Foreskin keratinocyte (primary cell): ENCODE measurements at places on chromosomes 6 and 20.

GRCh38 chr6:87151781-87152525 lies 3.4 kb upstream of the ZNF292 start:
- DNase-seq = peak; percentile 14

GRCh38 chr6:37653933-37654565 lies 43.6 kb downstream of the MDGA1 start:
- peak; percentile 46 for DNase-seq

GRCh38 chr6:168007592-168008338 lies 10.3 kb downstream of the KIF25 start:
- DNase-seq = peak; percentile 99

DNA sequence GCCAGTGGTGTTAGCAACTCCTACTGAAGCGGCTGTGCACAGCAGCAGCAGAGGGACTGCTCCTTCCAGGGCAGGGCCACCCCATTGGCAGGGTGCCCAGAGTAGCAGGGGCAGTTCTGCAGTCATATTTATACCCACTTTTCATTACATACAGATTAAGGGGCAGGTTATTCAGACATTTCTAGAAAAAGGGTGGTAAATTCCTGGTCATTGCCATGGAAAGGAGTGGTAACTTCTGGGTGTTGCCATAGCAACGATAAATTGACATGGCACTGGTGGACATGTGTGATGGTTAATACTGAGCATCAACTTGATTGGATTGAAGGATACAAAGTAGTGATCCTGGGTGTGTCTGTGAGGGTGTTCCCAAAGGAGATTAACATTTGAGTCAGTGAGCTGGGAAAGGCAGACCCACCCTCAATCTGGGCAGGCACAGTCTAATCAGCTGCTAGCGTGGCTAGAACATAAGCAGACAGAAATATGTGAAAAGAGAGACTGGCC lies 45.0 kb downstream of the IYD start:
- no peak for DNase-seq

DNA sequence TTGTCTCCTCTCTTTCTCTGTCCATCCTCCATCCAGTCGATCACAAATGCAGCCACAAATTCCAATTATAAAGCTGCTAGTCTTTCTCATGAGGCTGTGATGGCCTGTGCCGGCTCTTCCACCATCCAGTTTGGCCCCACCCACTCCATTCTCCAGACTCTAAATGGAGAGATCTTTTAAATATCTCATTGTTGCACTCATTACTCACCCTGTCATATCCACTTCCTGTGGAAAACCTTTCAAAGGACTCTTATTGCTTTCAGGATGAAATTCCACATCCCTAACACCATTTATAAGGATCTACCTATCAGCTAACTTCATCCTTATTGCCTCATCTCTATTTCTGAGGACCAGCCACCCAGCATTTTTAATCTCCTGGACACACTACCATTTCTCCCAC lies 70.6 kb downstream of the NRN1 start:
- DNase-seq = no peak

GRCh38 chr6:101722471-101722870 lies 329.0 kb downstream of the GRIK2 start:
- no peak for DNase-seq

DNA sequence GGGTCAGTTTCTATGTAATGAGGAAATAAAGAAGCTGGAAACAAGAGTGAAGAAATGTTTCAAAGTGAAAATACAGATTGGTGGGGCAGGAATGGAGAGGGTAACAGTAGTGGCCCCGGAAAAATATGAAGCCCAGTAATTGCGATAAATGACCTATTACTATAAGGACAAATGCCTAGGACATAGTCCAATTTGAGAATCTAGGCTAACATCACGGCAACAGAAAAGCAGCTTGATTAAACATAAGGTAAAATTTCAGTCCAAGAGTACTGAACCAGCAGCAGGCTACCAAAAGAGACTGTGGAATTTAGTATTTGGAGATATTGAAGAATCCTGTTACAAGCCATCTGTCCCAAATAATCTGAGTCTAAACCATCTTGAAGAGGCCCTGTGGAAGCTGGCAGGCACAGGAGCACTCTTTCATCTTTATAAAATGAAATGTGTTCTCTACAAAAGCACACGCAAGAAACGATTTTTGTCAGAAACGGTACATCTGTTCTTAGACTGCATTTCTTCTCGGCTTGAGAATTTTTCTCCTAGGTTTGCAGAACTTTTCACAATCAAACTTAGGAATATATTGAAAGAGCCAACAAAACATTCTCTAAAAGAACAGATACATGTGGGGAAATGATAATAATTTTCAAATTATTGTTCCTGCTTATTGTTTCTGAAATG lies 49.3 kb downstream of the ELOVL5 start:
- no peak for DNase-seq

GRCh38 chr6:11439017-11439420 lies 98.5 kb upstream of the TMEM170B start:
- DNase-seq = no peak

DNA sequence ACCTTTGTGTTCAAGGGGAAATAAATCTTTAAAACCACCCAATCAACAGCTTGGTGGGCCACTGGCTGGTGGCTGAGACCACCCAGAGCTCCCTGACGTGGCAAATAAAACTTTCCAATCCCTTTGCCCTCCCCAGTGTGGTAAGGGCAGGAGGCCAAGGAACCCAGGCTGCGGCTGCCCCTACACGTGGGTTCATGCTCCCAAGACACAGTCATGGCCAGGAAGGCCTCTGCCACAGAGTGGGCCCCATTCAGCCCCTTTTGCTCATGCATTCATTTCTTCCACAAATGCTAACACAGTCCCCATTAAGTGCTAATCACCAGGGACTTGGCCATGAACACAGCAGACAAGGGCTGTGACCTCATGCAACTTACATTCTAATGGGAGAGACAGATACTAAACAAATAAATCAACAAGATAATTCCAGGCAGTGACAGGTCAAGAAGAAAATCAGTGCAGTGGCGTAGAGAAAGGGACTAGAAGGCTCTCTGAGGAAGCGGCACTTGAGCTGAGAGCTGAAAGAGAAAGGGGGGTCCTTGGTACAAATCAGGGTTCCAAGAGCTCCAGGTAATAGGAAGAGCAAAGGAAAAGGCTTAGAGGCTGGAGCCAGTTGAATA lies 13.8 kb downstream of the PREX1 start:
- DNase-seq = no peak

DNA sequence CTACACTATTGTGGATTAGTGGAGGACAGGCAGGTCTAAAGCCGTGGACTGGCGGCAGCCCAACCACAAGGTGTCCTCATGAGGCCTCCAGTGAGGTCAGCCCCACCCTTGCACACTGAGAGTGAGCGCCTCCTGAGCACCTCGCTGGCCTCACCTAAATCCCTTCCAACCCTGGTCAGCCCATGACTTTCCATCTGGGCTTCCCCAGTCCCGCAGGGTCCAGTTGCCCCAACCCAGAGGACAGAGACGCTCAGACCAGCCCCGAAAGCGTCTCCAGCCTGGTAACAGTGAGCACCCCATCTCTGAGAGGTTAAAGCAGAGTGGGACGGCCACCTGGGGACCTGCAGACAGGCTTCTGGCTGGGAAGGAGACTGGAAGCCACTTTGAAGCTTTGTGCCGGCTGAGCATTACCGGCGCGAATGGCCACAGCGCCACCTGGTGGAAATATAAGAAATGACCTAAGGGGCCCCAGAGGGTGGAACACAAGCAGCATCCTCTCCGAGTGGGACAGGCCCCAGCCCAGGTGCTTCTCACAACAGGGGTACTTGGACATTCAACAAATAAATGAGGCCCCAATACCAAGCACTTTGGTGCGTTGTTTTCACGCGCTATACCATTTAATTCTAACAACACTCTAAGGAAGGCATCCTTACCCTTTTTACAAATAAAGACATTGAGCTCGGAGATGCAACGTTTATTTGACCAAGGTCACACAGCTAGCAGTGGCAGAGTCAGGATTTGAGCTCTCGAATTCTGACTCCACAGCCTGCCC lies 65.7 kb upstream of the TOP1 start:
- peak; percentile 42 for DNase-seq

- DNase-seq = no peak
Measured at GRCh38 chr20:2089447-2089846, 12.2 kb upstream of the STK35 start.

- peak; percentile 41 for DNase-seq
Measured at GRCh38 chr6:56292505-56293181, 45.3 kb upstream of the COL21A1 start.

DNA sequence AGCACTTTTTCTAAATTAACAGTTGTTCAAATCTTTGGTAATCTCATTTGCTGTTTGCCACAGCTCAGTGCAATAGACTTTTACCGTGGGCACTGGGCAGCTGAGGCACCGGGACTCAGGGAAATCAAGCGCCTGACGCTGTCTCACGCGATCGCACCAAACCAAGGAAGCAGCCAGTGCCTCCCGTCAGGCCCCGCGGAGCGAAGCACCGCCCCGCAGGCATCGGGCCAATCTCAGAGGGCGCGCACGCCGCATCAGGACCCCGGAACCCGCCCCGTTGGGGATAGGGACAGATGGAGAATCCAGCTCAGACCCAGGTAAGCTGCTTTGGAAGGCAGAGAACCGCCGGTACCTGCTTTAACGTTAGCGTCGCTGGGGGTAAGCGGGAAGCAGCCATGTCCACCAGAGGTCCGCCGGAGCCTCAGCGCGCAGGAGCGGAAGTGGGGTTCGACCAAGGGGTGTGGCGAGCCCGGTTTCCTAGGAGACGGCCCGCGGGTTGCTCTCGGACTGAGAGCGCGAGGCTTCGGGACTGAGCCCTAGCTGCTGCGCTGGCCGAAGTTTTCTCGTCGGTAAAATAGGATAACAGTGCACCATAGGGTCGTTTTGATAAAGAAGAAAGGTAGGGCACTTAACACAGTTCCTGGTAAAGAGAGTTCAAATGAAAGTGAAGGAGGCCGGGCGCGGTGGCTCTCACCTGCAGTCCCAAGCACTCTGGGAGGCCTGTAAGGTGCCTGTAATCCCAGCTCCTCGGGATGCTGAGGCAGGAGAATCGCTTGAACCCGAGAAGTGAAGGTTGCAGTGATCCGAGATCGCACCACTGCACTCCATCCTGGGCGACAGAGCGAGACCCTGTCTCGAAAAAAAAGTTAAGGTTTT lies at the start of gene LYRM2:
LYRM2 (minus strand) TSS at position 428 of the 876 bp plus-strand sequence; CDS start at position 397, 31 bp downstream.
- DNase-seq = peak; percentile 83

DNA sequence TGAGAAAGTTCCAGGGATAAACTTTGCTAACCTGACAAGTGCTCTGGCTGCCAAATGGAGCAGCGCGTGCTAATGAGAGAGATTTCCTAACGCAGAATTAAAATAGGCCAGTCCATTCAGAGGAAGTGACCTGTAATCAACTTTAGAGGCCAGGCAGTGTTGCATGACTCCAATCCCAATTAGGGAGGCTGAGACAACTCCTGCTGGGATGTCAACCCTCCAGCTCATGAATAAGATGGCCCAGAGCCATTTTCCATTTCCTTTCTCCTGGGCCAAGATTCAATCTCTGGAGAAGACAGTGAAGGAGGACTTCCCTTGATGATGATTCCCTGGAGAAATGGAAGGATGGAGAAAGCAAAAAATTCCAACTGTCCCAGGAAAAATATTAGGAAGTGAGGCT lies 241.5 kb upstream of the RNF24 start:
- no peak for DNase-seq

DNA sequence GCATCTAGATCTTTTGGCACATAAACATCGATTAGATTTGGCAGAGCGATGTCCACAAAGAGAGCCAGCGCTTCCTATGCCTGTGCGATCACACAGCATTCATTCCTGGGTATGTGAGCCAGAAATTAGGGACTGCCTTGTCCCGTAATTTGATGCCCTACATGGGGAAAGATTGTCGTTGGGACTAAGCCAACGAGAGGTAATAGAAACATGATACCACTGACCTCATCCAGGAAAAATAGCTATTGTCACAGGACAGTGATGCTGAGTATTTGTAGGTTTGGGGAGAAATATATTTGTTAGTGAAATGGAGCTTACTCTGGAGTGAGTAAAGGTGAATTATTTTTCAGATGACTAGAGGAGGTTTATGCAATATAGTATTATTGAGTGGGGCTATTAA lies 154.0 kb downstream of the TSHZ2 start:
- no peak for DNase-seq

GRCh38 chr20:38130687-38131587 lies 34.1 kb downstream of the TGM2 start:
- no peak for DNase-seq

DNA sequence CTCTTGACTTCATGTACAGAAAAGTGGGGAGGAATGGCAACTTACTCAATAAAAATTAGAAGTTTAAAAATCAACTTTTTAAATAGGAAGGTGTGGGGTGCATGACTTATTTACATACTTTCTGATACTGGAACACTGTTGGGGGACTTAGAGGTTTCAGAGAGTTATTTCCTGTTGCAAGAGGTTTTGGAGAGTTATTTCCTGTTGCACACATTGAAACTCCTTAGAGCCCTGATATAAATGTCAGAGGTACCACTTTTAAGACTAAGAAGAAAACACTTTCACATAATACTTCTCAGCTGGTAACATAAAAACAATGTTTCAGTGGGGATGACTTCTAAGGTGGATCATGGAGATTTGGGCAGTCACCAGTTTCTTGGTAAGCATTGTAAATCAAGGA lies 579.9 kb downstream of the MMUT start:
- no peak for DNase-seq

GRCh38 chr20:50111120-50111828 lies 1.7 kb downstream of the UBE2V1 start:
- DNase-seq = peak; percentile 70

DNA sequence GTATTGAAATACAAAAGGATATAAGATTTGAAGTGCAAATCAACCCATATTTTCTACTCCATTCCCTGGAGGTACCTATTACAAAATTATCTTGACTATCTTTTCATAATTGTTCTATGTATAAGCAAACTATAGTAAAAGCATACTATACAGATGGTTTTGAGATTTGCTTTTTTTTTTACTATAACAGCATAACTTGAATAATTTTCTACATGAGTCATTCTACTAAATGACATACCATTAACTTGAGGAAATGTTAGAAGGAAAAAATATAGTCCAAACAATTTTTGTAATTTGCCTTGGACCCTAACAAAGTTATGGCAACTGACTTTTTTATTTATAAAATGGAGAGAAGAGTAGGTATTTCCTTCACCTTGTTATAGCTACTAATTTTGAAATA lies 472.7 kb downstream of the PKHD1 start:
- DNase-seq = no peak

DNA sequence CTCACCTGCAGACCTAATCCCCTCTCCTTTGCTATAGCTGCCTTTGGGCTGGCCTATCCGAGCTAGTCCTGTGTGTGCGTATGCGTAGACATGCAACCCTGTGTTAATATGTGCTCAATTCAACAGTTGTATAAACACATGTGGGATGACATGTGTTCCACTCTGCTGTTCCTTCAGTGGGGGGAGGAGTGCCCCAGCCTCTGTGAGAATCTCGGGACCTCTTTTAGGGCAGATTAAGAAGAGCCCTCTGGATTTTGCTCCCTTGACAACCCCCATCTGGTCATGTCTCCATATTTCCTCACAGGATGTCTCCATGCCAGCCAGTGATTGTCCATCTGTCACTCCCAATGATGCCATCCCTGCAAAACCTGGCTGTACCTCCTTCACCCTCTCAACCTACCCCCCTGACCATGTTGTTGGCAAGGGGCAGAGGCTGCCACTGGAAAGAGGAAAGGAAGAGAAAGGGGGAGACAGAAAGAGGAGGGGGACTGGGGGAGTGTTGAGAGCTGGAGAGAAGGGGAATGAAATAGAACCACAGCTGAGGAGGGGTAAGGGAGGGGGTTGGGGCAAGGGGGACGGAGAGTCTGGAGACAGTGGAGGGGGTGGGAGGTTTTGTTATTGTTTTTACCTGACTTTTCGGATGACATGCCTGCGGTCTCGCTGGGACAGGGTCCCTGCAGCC lies 417 bp downstream of the PRRT1 start:
- no peak for DNase-seq
